ENCODE measurements at places on chromosomes 12 and 14.

DNA sequence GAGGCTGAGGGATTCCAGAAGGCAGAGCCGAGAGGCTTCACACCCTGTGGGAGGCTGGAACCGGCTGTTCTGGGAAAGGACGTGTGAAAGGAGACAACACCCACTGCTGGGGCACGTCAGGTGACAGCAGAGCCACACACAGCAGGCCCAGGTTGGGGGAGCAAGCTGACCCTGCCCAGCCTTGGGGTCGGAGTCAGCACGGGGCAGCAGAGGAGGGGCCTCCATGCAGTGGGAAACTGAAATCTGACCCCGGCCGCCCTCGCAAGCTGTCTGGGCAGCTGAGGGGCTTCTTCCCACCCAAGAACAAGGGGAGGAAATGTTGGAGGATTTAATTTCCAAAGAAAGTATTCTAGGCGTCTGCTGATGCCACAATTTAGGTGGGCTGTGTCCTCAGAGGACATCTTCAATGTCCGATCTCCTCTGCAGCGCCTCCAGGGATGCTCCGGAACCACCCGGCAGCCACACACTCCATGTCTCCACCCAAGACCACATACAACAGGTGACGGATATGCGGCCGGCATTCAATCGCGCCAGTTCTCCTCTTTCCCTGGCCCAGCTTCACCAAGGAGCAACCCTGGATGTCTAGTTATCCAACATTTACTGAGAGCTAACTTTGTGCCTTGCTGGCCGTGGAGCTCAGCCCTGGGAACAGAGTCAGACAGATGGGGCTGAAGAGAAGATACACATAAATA is 30.7 kb downstream of the SNRNP35 start:
- DNase-seq = no peak

- no peak for DNase-seq
These were observed 341.1 kb downstream of the EMP1 start for GRCh38 chr12:13537623-13538022.

DNA sequence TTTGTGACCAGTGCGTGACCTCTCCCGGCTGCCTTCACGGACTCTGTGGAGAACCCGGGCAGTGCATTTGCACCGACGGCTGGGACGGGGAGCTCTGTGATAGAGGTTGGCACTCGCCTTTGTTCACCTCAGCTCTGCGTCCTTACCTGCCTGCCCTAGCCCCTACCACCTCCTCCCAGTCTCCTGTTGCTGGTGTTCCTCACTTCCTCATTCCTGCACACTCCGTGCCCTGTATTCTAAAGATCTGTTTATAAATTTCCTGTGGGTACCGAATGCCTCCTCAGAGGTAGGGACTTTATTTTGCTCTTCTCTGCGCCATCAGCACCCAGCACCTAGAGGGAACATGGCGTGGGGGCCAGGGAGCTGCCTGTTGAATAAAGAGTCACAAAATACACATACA is 2.3 kb downstream of the DLK1 start:
- DNase-seq = no peak

DNA sequence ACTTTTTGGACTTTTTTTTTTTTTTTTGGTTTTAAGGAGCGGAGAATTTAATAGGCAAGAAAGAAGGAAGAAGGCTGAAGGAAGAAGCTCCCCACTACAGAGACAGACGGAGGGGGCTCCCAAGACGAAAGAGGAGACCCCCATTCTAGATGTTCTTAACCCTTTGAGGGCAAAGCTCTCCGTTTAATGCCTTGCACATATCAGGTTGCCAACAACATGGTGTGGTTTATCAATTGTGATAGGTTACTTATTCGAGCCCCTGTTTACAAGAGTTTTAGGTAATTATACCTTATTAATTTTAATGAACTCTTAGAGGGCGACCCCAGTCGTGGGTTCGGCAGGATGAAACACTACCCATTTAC is 1.2 kb upstream of the FBXO33 start:
- no peak for DNase-seq

GRCh38 chr14:73253323-73253610 is 16.0 kb downstream of the PAPLN start:
- DNase-seq = no peak

GRCh38 chr14:62027958-62028357 is 265.7 kb downstream of the SNAPC1 start:
- no peak for DNase-seq

DNA sequence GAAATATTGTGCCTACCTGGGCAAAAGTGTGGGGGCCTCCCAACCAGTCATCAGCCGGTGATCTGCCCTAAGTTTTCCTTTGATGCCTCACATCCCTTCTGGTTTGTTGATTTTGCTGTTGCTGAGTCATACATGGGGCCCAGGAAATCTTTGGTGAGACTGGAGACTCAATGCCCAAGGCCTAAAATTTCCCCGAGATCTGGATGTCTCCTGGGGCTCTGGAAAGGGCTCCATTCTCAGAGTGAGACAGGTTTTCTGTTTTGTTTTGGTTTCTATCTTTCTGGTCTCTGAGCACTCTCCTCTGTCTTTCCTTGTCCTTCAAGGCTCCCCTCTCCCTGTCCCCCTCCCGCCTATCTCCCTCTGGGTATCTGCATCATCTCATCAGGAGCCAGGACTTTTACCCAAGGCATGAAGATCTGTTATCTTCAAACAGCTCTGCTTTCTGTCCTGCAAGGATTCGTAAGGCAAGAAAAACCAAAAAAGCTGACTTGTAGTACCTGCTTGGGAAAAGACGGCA is 152.8 kb upstream of the MAX start:
- DNase-seq = no peak

- DNase-seq = no peak
These were observed 190.7 kb downstream of the EXOC5 start for GRCh38 chr14:57078054-57078453.

DNA sequence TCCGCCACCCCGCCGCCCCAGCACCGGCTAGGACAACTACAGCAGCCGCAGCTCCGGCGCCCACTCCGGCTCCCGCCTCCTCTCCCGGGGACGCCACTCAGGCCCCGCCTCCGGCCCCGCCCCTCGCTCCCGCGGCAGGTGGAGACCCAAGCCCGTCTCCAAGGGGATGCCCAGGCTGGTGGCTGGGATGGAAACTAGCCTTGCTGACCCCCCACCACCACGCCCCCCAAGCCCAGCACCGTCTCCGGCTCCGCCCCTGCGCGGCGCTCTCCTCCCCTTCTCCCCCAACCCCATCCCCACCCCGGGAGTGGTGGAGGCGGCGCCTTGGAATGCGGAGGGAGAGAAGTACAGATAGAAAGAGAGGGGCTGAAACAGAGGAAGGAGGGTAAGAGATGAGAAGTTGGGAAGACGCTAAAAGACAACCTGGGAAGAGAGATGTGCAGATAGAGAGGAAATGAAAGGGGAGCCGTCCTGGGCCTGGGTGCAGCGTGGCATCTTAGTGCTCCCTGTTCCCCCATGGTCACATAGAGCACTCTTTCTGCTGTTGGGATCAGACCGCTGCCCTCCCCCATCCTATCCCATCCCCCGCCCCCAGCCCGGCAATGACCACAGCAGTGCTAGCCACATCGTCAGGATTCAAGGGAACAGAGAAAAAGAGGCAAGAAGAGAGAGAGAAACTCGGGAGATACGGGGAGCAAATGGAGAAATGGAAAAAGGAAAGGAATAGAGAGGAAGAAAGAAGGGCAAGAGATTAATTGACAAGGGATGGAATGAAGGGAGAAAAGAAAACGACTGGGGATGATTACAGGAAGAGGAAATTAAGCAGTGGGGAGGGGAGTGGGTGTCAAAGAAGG is at the start of gene ITGA7:
ITGA7 (minus strand) TSS at position 64 of the 854 bp plus-strand sequence. CDS start 222 bp downstream, outside the sequence.
- peak; percentile 49 for DNase-seq

- no peak for DNase-seq
These were observed 936 bp downstream of the TFCP2 start for GRCh38 chr12:51171884-51172514.

- peak; percentile 70 for DNase-seq
These were observed 1.8 kb downstream of the CKB start for GRCh38 chr14:103520657-103521437.

DNA sequence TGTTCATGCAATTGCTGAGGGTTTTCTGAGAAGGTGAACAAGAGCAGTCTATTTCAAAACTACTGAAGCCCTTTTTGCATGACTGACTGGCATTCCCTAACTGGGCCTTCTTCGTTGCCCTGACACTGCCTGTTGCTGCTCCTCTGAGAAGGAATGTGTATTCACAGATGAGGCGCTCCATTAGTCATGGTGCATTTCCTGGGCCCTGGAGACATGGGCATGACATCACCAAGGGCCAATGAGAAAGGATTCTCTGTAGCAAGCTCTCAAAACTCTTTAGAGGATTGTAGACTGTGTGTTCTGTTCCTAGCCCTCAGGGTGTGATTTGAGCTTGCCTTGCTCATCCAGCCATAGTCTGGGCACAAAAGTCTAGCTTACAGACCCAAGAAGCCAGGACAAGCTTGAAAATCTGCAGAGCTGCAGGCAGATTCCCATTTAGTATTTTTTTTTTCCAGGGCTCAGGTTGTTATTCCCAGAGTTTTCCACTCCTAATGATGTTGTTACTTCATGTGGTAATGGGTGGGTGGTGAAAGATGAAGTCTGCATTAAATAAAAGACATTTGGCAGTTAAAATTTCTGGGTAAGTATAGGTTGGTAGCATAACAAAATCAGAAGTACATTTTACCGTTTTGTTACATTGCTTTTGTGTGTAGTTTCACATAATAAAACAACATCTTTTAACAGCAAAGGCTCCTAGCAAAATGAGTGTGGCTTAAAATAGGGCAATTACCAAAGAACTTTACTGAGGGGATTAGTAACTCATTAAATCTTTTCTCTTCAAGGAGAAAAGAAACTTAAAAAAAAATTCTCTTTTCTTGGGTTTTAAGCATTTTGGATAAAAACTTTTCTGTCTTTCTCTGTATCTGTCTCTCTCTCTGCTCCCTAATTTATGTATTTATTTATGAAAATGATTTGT is 318.4 kb downstream of the RAD51B start:
- no peak for DNase-seq

- DNase-seq = no peak
These were observed 556.6 kb downstream of the TRHDE start for GRCh38 chr12:72828662-72829324.

DNA sequence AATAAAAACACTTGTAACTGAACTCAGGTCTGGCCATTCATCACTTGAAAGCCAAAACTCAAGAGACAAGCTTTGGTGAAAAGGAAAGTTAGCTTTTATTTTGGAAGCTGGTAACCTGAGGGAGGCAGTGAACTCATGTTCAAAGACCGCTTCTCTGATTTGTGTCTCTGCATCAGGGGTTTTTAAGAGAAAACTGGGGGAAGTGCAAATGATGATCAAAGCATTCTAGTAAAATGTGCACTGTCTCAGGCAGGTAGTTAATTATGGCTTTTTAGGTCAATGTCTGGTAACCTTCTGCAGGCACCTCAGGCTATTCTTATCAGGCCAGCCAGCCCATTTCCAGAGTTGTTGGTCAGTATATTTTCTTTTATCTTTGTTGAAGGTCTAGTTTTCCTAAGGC is 162.2 kb downstream of the SYT10 start:
- no peak for DNase-seq

GRCh38 chr12:117489671-117490070 is 128.2 kb upstream of the NOS1 start:
- no peak for DNase-seq

DNA sequence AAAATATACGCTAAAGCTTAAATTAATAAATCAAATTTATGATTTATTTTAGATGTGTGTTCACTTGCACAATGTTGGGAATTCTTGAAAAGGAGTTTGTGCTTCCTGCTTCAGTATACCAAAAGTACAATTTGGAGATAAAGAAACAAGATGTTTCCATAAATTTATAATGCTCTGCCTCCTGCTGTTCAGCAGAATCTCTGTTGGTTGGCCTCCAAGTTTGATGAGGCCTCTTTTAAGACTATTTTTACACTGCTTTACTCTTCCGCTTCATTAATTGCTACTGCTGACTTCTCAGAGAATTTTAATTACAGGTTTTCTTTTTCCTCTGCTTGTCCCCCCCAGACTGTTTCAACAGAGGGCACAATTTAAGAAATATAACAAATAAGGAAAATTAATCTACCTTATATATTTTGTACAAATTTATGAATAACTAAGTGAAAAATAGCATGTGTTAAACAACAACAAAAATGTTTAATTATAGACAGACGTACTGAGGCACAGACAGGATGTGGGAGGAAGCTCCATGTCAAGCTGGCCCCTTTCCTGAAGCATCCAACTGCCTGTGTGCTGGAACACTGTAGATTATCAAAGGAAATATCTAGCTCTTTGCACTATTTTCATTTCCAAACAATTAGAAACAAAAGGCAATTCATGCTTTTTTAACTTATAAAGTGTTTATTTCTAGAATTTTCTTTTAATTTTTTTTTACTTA is 83.9 kb downstream of the PIK3C2G start:
- no peak for DNase-seq

DNA sequence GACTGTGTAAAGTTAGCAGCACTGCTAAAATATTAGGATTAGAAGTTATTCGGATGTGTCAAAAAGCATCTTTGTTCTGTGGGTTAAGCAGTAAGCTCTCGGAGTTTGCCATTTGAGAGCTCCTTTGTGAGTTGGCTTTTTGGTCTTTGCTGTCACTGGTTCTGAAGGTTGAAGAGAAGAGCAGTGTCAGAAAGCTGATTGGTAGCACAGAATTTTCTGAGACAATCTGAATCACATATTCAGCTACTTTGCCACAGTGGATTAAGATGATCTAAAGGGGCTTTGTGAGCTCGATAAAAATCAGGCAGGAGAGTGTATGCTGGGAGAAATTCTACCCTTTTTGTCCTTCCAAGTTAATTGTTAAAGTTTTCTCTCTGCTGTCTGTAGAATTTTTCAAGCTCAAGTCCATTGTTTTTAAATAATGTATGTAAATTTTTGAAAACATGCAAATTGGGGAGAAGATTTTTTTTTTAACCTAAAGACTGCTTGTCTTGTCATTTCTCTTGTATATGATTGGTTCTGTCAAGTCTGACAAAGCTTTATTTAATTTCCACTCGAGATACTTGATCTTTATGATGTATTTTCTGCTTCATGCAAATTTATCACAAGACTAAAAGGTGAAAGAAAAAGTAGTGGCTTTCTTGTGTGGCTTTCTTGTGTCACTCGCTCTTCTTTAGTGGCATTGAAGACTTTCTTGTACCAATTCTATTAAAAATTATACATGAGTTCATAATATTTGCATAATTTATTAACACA is 307.3 kb downstream of the EGLN3 start:
- no peak for DNase-seq

GRCh38 chr14:22630486-22630885 is 13.7 kb downstream of the OR6J1 start:
- no peak for DNase-seq

DNA sequence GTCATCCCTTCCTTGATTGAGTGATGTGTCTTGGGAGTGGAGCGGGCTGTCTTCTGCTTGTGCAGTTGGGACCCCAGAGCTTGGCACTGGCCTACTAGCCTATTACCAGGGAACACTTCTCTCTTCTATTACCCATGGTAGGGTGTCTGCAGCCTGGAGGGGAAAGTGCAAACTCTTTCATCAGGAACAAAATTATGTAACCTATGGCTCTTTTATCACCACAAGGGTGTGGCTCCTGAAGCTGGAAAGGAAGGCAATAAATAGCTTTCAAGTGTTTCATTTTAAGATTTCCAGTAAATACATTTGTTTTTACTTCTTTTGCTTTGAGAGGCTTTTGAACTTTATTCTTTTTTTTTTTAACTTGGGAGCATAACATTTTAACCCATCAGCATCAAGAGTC is 349.7 kb upstream of the FAR2 start:
- no peak for DNase-seq

GRCh38 chr12:130976171-130976720 is 22.5 kb downstream of the ADGRD1 start:
- no peak for DNase-seq

- DNase-seq = no peak
These were observed 184.3 kb upstream of the RTL1 start for GRCh38 chr14:101087614-101088394.
